Stimulated activated CD4-positive, alpha-beta T cell treated with anti-CD3 and anti-CD28 coated beads, Interleukin-1b, Interleukin-23, amount 100 ng/mL, for 1 hour (primary cell): ENCODE measurements at places on chromosomes 4 and X.

DNA sequence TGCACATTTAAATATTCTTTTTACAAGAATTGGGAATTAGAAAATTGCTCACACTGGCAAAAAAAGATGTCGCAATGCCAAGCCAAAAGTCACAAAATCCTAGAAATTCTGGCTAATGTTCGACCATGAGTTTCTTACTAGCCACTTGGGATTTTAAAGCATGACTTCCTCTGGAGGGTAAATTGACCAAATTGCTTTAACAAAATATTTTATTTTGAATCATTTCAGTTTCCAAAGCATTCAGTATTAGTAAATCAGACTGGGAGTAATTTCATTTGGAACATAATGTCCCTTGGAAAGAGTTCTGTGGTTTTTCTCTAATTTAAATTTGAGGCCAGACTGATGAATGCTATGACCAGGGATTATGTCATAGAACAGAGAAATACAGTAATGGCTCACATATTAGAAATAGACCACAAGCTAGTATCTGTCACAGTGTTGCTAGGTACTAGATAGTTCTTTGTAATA, 7.6 kb upstream of the CXCL5 start:
- no peak for DNase-seq

DNA sequence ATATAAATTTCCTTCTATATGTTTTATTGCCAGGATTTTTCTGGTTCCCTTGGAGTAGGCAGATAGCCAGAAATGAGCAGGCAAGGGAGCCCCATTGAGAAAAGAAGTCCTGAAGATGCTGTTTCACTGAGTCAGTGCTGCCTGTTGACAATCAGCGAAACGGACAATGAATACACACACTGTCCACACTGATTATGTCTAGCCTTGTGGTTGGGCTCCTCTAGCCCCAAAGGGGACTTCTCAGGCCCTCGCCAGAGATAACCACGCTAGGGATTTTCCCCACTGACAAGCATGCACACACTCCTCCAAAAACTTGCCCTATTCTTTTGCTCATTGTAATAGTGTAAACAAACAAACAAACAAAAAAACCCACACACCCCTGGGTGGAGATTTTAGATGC, 369.3 kb downstream of the DMD start:
- no peak for DNase-seq

GRCh38 chr4:142516686-142517526, 329.2 kb downstream of the INPP4B start:
- no peak for DNase-seq

GRCh38 chrX:27575565-27575964, 14.6 kb upstream of the DCAF8L2 start:
- DNase-seq = no peak

GRCh38 chrX:139125916-139126315, 404.6 kb upstream of the F9 start:
- DNase-seq = no peak

GRCh38 chrX:43676971-43677572, 21.0 kb downstream of the MAOA start:
- DNase-seq = no peak
